ENCODE measurements at places on chromosomes 6 and 20.

GRCh38 chr20:6142348-6142993, 19.6 kb upstream of the FERMT1 start:
- no peak for DNase-seq

DNA sequence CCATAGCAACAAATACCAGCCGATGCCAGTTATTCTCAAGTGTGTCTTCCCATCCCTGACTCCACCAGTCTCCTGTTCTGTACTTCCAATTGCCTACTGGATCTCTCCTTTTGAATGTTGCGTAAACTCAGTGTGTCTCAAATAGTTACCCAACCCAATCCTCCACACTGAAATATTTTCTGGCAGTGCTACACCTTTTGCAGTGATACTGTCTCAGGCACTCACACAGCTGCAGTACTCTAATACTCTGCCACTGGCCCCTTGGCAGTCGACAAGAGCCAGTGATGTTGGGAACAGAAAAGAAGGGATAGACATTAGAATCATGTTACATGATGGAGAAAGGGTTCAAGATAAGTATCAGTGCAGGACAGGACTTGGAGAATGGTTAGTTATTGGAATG, 31.8 kb upstream of the FOXO3 start:
- DNase-seq: no peak

DNA sequence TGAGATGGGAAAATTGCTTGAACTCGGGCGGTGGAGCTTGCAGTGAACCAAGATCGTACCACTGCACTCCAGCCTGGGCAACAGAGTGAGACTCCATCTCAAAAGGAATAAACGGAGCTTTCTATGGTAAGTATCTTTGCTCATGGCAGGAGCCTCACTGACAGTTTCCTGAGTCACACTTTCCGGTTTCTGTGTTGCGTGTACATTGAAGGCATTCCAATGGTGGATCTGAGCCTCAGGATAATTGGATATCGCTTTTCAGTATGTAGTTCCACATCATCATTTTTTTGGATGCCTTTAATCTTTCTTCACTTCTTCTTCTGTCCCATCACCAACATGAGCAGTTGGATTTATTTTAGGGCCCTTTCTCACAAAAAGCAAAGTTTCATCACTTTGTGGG, 28.6 kb upstream of the GTSF1L start:
- DNase-seq: no peak

- no peak for DNase-seq
Observed at GRCh38 chr6:45462190-45463134, 84.7 kb upstream of the SUPT3H start.

DNA sequence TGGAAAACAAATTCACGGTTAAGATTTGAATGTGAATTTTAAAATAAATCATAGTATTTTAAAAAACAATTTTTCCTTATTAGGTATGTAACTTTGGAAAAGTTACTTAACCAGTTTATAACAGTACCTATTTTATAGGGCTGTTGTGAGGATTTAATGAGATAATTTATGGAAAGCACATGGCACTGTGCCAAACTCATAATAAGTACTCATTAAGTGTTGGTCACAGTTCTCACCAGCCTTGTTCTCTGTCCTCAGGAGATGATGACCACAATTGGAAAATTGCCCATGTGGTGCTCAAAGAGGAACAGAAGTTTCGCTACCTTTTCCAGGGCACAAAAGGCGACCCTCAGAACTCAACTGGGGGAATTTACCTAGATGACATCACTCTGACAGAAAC, 39.6 kb downstream of the MEP1A start:
- DNase-seq: no peak

- no peak for DNase-seq
Observed at GRCh38 chr20:58627212-58628072, 23.6 kb upstream of the STX16 start.

DNA sequence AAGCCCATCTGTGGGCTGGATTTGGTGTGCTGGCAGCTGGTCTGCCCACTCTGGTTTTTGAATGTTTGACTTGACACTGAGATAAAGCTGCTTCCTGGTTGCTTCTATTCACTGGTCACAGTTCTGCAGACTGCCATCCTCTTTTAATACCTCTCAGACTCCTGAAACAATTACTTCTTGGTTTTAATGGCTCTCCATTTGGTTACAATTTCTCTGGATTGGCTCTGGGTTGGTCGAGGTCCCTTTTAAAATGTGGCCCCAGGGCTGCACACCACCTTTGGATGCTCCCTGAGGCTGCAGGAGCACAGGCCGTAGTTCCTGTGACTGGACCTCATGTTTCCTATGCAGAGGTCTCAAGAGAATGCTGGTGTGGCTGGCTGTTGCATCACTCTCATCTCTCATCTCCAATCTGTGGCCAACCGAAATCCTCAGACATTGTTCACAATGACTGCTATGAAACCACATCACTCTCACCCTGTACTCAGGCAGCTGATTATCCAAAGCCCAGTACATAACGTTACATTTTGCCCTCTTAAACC, 98.5 kb downstream of the INSM1 start:
- no peak for DNase-seq

DNA sequence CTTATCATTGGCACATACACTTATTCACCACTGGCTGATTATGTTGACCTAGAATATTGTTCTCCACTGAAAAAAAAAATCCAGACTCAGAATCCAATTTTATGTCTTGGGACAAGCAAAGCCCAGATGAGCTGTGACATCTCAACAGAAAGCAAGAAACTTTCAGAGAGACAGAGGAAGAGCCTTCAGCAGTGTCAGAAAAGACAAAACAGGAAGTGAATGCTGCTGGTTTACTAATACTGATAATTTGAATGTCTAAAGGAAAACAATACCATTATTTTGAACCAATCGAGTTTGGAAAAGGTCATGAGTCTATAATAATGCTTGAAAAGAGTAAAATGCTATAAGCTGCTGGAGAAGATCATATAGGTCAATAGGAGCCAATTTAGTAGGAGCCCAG, 179.8 kb upstream of the RIMS1 start:
- no peak for DNase-seq

GRCh38 chr20:14378326-14378725, 40.9 kb upstream of the FLRT3 start:
- DNase-seq: no peak

DNA sequence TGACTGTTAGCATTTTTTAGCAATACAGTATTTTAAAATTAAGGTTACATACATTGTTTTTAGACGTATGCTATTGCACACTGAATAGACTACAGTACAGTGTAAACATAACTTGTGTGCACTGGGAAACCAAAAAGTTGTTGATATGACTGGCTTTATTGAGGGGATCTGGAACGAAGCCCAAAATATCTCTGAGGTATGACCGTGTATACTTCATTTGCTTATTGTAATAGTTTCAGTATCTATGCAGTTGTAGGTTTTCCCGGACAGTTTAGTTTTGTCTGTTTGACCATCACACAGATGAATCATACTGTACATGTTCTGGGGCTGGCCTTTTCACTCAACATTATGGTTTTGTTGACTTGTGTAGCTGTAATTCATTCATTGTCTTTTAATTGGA, 6.9 kb upstream of the ZBTB12 start:
- DNase-seq: no peak

DNA sequence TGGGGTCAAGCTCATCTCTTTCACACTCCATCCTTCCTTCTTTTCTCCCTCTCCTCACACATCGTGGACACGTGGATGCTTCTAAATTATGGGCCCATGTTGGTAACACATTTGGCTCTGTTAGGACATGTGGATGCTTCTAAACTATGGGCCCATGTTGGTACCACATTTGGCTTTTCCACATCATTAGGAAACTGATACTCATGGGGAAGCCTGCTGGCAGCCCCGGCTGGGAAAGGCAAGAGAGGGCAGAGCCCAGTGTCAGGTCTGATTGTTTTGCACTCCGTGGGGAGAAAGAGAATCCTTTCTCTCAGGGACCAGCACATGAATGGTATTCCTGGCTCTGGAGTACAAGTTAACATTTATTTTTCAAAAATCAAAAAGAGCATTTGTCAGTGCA, 4.0 kb upstream of the CST1 start:
- no peak for DNase-seq

- no peak for DNase-seq
Observed at GRCh38 chr6:51846531-51846930, 240.9 kb downstream of the PKHD1 start.

DNA sequence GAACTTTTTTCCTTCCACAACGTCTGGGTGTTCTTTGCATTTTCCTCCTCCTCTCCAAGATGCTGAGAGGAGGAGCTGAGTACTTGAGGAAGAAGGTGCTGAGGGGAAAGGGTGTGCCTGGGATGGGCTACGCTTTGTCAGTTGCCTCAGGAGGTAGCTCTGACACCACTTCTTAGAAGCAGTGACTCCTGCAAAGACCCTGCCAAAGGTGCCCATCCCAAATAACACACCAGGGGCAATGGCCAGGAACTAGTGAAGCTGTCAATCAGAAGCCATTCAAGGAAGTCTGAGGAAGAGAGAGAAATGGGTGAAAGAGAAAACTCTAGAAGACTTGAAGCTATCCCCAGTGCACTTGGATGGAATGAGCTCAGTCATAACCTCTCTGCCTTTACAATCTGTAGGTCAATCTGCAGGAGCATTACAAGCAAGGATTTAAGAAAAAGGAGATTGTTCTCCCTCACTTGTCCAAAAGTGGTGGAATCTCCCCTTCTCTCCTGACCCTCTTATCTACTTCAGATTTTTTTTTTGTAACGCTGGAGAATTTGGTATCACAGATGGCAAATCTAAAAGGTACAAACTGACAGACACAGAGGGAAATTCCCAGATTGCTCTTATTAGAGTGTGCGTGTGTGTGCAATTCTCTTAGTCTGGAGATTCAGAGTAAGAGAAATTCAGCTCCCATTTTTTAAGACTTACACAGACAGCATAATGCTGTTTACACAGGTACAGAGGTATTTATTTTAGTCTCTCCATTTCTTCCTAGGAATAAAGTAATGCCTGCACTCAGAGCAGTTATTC, 242.6 kb downstream of the GMPR start:
- no peak for DNase-seq

DNA sequence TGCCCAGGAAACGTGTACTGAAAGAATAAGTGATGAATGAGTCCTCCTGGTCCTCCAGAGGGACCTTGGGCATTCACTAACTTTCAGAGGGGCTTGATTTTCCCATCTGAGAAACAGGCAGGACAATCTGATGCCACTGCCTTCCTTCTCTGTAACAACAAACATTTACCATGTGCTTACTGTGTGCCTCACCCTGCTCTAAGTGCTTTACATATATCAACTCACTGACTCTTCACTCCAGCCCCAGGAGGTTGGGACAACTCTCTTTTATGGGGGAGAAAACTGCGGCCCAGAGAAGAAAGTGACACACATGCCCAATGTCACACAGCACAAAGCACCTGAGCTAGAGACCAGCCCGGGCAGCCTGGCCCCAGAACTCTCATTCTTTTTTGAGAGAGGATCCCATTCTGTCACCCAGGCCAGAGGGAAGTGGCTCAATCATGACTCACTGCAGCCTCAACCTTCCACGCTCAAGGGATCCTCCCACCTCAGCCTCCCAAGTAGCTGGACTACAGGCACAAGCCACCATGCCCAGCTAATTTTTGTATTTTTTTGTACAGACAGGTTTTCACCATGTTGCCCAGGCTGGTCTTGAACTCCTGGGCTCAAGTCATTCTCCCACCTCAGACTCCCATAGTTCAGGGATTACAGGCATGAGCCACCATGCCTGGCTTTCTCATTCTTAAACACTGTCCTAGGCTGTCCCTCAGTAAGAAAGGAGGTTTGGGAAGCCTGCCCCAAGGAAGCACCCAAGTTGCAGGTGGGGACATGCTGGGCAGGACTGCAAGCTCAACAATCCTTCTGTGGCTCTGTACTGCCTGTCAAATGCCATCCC, 38.0 kb downstream of the NOL4L start:
- no peak for DNase-seq

DNA sequence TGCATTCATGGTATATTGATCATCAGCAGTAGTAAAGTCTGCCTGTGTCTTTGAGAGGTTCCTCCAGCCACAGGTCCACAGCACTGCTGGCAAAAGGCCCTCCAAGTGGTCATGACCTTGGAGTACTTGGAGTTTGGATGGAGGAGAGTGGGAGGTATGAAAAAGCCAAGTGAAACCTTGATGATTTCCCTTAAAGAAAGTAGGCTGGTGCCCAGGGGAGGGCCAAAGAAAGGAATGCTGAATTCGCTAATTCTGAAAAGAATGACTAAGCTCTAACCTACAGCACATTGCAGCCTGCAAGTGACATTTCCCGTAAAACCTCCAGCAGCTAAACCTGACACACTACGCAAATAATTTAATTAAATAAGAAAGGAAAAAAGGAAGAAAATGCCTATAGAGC, 223.4 kb upstream of the TAB2 start:
- no peak for DNase-seq

DNA sequence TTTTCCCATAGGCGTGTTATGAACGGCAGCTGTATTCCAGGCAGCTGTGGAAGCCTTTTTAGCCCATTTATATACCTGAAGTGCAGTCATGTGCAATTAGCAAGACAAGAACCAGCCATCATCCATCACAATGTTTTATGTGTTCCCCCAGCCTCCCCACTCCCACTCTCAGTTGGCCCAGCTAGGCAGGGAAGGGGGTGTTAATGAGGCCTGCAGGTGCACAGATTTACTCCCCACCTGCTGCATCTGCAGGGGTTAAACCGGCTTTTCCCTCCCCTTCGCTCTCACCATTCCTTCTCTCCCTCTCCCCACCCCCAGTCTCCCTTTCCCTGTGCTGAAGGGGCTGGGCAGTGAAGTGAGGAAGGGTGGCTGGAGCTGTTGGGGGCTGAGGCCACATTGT, 149.8 kb upstream of the AKAP12 start:
- no peak for DNase-seq

GRCh38 chr6:114431641-114432040, 88.8 kb upstream of the HS3ST5 start:
- no peak for DNase-seq

- no peak for DNase-seq
Observed at GRCh38 chr20:9668381-9668780, 154.0 kb downstream of the LAMP5 start.

DNA sequence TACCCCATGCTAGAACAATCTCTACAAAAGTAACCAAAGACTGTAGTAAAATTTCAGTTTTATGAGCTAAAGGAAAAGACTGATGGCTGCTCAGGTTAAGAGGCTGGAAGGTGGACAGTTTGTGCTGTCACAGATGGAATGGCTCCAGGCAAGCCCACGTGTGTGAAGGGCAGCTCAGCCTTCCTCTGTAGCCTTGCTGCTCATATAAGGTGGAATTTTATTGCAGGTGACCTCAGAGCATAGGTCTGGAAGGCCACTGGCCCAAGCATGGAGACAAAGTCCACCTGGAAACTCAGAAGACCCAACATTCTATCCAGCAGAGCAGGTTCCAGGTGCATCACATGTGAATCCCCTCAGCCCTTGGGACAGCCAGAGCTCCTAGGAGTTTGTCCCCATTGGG, 53.6 kb downstream of the KAT14 start:
- DNase-seq: no peak

- no peak for DNase-seq
Observed at GRCh38 chr20:7420345-7420744, 519.9 kb downstream of the HAO1 start.

DNA sequence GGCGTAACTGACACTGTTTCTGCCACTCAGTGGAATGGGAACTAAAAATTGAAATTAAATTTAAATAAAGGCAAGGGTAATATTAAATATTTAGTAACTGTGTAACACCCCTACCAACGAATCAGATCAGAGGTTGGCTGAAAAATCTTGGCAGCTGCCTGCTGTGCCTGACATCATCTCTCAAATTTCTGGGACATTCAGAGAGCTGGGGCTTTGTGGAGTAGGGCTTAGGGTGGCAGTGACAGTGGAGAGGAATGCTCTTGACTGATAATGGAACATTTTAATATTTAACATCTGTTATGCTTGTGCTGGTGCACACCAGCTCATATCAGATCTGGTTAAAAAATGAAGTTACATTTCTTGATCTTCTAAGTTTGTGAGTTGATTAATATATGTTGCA, 62.2 kb downstream of the RFPL4B start:
- no peak for DNase-seq

- no peak for DNase-seq
Observed at GRCh38 chr20:49132995-49133478, 55.1 kb downstream of the STAU1 start.
